Omental fat pad (tissue), 4 donors: ENCODE measurements at places on chromosomes 13 and 19. TPM values are rescaled to one million over a fixed set of nuclear protein-coding genes. Genes with fewer than 3 reads are reported as not detected.

Gene SIGLEC6
- 1.4 TPM for total RNA-seq

Gene CELF5
- total RNA-seq = not detected

GRCh38 chr13:47250146-47250545 is 353.3 kb upstream of the HTR2A start:
- no peak for DNase-seq

GRCh38 chr19:9309974-9310446 is 372 bp upstream of the ZNF699 start:
- peak; percentile 81 for DNase-seq

DNA sequence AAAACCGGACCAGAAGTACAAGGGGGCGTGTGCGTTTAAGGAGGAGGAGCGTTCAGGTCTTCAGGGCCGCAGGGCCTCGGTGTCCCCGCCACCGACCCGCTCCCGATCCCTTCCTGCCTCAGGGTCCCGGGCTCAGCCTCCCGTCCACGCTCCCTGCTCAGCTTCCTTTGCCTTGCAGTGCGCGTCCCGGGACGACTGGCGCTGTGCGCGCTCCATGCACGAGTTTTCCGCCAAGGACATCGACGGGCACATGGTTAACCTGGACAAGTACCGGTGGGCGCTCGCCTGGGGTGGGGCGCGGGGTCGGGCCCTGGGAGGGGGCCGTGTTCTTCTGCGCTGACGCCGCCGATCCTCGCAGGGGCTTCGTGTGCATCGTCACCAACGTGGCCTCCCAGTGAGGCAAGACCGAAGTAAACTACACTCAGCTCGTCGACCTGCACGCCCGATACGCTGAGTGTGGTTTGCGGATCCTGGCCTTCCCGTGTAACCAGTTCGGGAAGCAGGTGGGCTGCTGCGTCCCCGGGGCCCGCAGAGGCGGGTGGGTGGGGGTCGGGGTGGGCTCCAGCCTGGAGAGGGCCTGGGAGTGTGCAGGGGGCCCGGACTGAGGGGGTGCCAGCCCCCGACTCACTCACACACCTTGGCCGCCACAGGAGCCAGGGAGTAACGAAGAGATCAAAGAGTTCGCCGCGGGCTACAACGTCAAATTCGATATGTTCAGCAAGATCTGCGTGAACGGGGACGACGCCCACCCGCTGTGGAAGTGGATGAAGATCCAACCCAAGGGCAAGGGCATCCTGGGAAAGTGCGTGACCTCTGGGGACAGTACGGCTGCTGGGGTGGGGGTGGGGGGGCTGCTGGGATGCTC is 1.4 kb downstream of the GPX4 start:
- DNase-seq = no peak
